Gastroesophageal sphincter (tissue), 4 donors: ENCODE measurements at places on chromosomes 6 and 20.
A peak's percentile ranks its signal among the peaks of the same experiment; 100 is the strongest.

- ATAC-seq: no peak
These were observed 55.5 kb downstream of the RIOK1 start for GRCh38 chr6:7445101-7445500.

GRCh38 chr6:37793067-37793466 is 26.5 kb upstream of the ZFAND3 start:
- ATAC-seq: no peak

GRCh38 chr6:139676718-139677117 is 302.3 kb upstream of the CITED2 start:
- no peak for ATAC-seq

DNA sequence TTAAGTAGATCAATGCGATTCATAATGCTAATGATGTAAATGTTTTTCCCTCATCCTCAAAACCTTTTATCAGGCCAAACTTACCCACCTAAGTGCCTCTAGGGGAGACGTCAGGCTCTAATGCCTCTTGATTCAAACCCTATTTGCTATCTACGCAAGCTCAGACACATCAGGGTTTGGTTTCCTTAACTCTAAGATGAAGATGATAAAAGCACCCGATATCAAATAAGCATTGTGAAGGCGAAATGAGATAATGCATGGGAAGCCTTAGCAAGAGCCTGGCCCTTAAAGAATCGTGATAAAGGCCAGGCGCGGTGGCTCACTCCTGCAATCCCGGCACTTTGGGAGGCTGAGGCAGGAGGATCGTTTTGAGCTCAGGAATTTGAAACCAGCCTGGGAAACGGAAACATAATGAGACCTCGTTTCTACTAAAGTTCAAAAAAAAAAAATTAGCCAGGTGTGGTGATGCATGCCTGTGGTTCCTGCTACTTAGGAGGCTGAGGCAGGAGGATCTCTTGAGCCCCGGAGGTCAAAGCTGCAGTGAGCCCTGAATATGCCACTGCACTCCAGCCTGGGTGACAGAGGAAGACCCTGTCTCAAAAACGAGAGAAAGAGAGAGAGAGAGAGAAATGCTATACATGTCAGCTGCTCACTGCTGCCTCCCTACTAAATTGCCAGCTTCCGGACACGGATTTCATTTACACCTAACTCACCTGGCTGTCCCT is 13.5 kb downstream of the CNKSR3 start:
- no peak for ATAC-seq

DNA sequence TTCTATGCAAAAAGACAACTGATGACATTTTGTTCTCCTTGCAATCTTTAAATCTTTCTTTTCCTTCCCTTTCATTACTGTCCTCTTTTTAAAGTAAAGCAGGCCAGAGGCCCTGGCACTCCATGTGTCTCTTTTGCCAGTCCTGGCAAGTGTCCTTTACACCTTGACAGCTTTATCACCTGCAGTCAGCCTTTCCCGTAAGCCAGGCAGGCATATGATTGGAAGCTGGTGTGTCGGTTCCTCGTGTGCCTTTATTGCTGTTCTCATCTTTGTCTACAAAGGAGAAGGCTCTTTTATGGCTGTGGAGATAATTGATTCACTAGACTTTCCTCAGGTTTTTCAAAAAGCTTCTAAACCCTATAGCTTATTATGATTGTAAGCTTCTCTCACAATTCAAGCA is 162.3 kb upstream of the FBXL4 start:
- no peak for ATAC-seq

- ATAC-seq: no peak
These were observed 46.0 kb upstream of the TASP1 start for GRCh38 chr20:13684566-13685222.

DNA sequence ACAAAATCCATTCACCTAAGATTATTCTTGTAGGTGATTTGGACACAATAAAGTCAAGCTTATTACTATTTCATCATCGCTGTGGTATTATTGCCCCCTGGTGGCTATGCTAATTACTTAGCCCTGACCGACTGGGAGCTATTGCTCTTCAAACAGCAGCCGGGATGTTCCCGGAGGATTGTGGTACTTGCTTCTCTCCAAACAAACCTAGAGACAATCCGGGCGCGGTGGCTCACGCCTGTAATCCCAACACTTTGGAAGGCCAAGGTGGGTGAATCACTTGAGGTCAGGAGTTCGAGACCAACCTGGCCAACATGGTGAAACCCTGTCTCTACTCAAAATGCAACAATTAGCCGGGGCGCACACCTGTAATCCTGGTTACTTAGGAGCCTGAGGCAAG is 15.4 kb upstream of the STMND1 start:
- peak; percentile 60 for ATAC-seq

DNA sequence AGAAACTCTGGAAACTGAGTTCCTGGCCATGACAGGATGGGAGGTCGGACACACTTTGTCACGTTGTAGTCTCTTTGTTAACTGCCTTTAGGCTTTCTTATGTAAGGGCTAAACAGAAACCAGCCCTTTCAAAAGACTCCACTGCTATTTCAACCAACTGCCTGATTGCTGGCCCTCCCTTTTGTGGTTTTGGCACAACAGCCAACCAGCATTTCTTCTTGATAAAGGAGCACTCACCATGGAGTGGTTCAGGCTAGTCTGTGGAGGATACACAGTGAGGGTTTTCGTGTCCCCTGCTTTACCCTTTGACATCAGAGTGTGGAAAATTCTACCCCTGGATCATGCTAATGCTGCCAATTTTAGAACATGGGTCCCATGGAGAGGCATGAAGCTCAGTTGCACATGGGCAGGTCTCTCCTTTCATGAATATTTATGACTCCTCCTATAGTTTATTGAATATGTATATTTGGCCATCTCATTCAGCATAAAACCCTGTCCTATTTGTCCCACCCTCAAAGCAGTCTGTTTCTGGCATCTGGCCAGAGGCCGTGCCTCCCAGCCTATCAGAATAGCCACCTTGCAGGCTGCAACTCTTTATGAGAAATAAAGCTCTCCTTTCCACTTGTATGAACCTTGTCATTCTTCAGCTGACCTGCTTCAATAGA is 148.3 kb downstream of the HS3ST5 start:
- ATAC-seq: no peak

DNA sequence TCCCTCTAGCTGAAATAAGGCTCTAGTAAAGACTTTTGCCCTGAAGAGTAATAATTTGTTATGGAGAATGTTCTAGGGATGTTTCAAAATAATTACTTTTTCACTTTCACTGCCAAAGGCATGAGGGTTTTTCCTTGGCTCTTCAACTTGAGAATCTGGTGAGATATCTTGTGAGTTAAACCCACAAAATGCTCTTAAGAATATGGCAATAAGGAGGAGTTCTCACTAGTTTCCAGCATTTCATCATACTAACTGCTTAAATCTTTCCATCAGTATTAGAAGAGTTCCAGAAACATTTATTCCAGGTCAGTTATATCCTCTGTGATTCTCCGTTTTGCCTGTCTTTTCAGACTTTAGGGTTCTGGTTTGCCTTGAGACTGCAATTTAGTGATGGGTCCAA is 785.6 kb upstream of the GJE1 start:
- ATAC-seq: no peak

GRCh38 chr6:88008411-88008810 is 39.2 kb upstream of the SPACA1 start:
- ATAC-seq: no peak

GRCh38 chr6:39770446-39770845 is 21.7 kb upstream of the DAAM2 start:
- no peak for ATAC-seq

- no peak for ATAC-seq
These were observed 290.2 kb downstream of the BTBD3 start for GRCh38 chr20:12207875-12208274.

DNA sequence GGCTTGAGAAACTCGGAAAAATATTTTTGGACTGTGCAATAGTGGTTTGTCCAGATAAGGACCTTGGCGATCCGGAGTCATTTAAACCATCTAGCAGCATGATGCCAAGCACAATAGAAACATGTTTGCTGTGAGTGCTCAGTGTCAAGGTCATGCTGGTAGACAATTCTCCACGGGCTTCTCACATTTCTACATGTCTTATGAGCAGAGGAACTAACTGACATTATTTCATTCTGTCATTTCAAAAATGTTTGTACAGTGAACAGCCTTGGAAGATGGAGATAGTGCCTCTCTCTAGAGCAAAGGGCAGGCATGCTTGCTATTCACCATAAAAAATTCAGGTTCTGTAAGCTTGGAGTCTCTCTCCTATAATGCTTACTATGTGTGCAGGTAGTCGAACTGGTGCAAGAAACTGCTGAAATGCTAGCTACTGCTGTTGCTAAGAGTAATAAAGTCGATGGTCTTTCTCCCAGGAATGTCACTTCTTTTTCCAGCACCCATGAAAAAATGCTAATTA is 25.4 kb upstream of the CCN2 start:
- no peak for ATAC-seq

DNA sequence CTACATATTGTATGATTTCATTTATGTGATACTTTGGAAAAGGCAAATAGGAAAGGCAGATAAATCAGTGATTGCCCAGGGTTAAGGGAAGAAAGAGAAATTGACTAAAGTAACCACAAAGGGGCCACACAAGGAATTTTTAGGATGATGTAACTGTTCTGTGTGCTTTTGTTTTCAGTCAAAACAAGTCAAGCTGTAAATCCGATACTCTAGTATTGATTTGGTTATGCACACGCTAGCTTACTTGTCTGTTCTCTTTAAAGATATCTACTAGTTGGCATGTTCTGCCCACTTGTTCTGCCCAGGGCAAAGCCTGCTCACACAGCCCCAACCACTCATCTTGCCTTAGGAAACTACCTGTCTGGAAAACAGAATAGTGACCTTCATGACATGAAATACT is 6.4 kb downstream of the FBXL4 start:
- no peak for ATAC-seq

DNA sequence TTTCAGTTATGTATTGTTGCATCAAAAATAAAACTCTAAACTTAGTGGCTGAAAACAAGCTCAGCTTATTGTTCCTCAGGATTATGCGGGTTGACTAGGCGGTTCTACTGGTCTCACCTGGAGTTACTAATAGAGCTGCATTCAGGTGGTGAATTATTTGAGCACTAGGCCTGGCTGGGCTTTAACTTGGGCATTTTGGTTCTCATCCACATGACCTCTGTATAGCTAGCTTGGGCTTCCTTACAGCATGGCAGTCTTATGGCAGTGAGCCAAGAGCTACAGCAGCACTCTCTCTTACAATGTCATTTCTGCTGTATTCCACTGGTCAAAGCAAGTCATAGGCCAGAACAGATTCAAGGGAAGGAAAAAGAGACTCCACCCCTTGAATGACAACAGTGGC is 1.6 kb downstream of the PGBD1 start:
- ATAC-seq: no peak
